ENCODE measurements at places on chromosomes 5 and 9.

DNA sequence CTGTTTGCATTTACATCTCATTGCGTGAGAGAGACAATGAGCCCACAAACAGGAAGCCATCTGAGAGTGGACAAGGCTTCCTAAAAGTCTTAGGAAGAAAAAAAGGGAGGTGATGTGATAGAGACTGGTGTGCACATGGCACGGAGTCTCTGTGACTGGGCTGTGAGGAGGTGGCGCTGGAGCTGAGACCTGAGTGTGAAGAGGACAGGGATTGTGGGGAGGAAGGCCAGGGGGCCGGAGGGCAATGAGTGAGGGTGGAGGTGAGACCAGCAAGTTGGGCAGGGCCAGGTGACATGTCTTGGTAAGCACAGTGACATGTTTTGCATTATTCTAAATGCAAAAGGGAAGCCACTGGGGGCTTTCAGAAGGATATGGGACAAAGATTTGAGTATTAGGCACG is 45.0 kb downstream of the TSPAN17 start:
- ATAC-seq: no peak

DNA sequence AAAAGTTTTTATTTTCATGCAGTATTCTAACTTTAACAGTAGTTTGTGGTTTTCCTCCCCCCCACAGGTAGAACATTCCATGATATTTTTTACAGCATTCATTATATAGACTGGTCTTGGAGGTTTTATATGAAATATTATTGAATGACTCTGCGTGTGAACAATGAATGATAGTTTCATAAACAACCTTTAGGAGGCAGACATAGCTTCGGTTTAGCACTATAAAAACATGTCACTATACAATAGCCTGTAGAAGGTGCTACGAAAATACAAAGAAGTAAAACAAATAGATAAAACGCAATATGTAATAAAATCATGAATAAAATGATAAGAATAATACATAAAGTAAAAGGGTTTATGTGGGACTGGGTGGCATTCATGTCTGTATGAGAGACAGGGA is 8.5 kb downstream of the KLF4 start:
- ATAC-seq: peak; percentile 10

DNA sequence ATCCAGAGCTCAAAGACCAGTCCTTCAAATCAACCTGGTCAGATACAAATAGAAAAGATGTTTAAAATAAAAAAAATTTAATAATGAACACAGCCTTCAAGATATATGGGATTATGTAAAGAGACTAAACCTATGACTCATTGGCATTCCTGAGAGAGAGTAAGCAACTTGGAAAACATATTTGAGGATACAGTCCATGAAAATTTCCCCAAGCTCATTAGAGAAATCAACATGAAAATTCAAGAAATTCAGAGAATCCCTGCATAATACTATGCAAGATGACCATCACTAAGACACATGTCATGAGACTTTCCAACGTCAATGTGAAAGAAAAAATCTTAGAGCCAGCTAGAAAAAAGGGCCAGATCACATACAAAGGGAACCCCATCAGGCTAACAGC is 512.9 kb upstream of the PTGER4 start:
- ATAC-seq: no peak

DNA sequence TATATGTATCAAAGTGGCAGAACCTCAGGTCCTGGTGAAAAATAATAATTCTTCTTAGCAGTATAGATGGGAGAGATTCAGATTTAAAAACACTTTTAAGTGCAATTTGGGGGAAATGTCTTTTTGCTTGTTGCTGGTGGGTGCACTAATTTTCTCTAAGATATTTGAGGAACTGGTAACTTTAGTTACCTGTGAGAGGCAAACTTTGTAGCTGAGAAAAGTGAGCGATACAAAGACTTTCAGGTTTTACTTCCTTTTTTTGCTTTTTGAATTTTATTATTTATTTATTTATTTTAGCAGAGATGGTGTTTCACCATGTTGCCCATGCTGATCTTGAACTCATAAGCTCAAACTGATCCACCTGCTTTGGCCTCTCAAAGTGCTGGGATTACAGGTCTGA is 303.1 kb upstream of the PTGER4 start:
- ATAC-seq: no peak

DNA sequence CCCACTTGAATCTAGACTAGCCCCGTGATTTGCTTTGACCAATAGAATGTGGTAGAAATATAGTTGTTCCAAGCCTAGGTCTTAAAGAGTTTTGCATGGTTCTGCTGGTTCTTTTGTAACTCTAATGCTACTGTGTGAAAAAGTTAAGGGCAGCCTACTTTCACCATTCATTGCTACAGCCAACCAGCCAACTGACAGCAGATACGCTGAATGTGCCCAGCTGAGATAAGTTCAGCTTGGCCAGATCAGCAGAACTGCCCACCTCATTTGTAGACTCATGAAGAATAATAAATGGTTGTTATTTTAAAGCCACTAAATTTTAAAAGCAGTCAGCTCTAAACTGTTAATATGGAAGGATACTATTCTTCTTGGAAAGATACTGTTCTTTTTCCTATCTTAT is 23.9 kb downstream of the NR3C1 start:
- ATAC-seq: no peak

DNA sequence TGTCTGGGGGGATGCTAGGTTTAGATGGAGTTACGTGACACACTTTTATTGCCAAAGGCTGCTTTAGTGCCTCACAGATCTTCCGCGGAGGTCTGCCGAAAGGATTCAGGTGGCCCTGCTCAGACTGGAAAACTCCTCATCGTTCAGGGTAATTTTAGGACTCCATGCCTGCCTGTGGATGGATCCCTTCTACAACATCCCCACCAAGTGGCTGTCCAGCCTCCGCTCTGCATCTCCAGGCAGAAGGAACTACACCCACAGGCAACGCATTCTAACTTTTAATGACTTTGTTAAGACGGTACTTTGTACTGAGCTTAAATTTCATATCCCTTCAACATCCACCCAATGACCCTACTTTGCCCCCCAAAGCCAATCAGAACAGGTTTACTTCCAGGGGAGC is 29.4 kb downstream of the ATPSCKMT start:
- no peak for ATAC-seq

DNA sequence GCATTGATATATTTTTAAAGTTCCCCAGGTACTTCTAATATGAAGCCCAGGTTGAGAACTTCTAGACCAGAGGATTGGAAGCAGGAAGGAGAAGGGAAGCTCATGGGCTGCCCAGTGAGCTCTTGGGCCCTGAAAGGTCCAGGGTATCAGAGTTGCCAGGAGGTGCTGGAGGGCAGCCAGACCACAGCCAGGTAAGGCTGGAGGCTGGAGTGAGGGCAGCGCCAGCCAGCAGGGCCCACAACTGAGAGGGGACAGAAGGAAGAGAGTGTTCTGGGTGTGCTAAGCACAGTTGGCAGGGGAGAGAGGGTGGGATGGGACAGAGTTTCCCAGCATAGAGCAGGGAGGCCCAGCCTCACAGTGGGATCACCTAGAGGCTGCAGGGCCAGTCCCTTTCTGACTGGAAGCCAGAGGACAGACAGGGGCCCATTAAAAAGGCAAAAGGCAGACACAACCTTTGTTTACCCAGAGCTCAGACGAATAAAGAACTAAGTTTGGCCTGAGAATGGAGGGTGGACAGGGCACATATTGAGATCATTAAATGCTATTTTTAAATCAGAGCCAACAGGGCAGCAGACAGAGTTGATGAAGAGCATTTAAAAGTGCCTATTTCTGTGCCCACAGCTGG is 94.9 kb downstream of the PDE8B start:
- no peak for ATAC-seq

DNA sequence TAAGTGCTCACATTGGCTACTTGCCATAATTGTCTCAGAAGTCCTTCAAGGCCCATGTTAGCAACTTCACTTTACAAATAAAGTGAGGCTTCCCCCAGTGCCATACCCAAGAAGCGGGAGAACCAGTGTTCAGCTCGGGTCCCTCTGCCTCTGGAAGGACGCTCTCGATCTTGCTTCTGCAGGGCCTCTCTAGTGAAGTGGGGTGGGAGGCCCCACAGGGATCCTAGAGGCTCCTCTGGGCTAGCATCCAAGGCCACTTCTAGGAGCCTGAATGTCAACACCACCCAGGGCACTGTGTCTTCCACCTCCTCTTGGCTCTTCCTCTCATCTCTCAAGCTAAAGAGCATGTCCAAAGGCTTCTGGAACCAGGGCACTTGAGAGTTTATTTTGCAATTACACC is 282.5 kb downstream of the GADD45G start:
- ATAC-seq: no peak

GRCh38 chr5:51387884-51388275 is 4.6 kb downstream of the ISL1 start:
- no peak for ATAC-seq

DNA sequence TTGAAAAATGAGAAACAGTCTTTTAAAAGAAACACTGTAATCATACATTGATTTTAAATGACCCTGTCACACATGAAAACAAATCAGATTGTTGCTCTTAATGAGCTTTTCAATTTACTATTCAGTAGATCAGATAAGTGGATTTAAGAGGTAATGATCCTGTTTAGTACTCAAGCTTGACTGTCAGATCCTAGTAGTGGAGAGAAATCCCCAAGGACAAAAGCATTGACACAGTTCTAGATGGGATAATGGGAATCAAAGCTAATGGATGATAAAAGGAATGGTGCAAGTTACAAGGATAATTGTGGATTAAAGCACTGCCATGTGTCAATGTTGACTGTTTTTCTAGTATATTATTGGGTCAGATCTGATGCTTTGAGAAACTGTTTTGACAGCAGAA is 142.3 kb upstream of the TLX3 start:
- no peak for ATAC-seq

DNA sequence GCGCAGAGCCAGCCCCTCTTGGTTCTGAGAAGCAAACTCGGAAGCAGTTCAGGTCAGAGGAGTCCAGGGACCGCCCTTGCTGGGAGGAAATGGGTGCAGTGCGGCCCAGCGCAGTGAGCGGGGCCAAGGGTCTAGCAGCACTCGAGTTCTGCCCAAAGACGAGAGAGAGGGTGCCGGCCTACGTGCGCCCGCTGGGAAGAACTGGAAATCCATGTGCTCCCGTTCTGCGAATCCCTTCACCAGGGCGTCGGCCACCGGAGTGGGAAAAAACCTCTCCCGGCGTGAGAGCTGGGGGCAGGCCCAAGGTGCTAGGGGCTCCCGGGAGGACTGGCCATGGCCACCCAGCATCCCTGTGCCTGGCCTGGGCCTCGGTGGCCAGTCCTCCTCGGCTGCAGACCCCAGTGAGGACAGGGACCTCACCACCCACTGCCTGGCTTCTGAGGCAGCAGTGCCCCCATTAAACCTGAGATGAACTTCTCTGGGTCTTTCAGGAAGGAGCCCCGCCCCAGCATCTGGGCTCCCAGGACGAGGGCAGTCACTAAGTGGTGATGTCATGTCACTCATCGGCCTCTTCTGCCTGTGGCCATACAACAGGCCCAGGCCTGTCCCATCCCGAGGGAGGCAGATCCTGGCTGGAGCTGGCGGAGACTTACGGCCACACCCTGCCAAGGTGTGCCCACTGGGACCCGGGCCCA is 10.6 kb downstream of the TMEM250 start:
- ATAC-seq: no peak

GRCh38 chr5:125196481-125197111 is 450.2 kb upstream of the ZNF608 start:
- peak; percentile 33 for ATAC-seq

DNA sequence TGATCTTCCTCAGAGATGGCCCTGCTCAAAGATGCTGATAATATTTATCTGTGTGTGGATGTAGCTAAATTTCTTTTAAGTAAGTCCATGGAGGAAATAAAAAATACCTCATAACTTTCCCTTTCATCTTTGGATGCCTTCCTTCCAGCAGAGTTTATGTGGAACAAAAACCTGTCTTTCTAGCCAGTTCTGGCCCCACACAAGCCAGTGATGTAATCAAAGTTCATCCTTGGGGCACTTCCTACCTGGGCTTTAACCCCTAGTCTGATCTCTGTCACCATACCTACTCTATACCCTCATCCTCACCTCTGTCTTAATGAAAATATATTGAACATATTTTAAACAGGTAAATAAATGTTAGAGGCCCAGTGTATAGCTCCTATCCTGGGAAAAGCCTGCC is 39.8 kb upstream of the RASGRF2 start:
- no peak for ATAC-seq

GRCh38 chr5:131277875-131278740 is 14.3 kb downstream of the CDC42SE2 start:
- ATAC-seq: no peak

- ATAC-seq: peak; percentile 8
Observed at GRCh38 chr5:176877793-176878331, 21.3 kb downstream of the HK3 start.

GRCh38 chr5:147699496-147700088 is 82.9 kb downstream of the JAKMIP2 start:
- no peak for ATAC-seq

GRCh38 chr5:78735834-78736463 is 87.4 kb upstream of the LHFPL2 start:
- ATAC-seq: no peak

DNA sequence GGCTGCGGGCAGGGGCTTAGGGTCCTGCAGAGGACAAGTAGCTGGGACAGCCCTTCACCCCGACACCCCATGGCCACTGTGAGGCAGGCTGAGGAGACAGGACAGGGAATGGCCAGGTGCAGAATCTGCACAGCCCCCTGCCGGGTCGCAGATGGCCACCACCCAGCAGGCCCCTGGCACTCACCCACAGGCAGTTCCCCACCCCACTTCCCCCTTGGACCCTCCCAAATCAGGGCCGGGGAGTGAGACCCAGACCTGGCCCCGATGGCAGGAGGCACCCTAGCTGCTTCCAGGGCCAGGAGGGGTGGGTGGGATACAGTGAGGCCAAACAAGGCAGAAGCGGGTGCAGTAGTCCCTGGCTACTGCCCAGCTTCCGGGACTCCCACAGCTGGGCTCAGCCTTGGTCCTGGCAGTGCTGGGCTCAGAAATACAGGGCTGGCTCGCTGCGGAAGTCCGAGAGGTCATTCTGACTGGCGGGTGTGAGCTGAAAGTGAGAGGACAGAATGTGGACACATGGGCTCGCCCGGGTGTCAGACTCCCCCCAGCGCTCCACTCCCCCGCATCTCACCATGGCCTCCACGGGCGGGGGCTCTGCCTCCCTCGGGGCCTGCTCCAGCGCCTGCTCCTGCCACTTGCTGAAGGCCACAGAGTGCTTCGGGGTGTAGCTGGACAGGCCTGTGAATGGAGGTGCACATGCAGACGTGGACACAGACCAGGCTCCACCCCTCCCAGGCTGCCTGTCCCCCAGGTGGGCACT is 3.4 kb downstream of the SSNA1 start:
- ATAC-seq: no peak
